ENCODE measurements at places on chromosomes 16 and 17.

- DNase-seq: no peak
Observed at GRCh38 chr17:6110088-6110487, 39.9 kb downstream of the WSCD1 start.

GRCh38 chr17:9052921-9053320 lies 31.6 kb downstream of the NTN1 start:
- DNase-seq: no peak

GRCh38 chr16:72995151-72995881 lies 52.6 kb downstream of the ZFHX3 start:
- DNase-seq: no peak

- no peak for DNase-seq
Observed at GRCh38 chr17:7848131-7848579, 6.7 kb upstream of the TMEM88 start.

DNA sequence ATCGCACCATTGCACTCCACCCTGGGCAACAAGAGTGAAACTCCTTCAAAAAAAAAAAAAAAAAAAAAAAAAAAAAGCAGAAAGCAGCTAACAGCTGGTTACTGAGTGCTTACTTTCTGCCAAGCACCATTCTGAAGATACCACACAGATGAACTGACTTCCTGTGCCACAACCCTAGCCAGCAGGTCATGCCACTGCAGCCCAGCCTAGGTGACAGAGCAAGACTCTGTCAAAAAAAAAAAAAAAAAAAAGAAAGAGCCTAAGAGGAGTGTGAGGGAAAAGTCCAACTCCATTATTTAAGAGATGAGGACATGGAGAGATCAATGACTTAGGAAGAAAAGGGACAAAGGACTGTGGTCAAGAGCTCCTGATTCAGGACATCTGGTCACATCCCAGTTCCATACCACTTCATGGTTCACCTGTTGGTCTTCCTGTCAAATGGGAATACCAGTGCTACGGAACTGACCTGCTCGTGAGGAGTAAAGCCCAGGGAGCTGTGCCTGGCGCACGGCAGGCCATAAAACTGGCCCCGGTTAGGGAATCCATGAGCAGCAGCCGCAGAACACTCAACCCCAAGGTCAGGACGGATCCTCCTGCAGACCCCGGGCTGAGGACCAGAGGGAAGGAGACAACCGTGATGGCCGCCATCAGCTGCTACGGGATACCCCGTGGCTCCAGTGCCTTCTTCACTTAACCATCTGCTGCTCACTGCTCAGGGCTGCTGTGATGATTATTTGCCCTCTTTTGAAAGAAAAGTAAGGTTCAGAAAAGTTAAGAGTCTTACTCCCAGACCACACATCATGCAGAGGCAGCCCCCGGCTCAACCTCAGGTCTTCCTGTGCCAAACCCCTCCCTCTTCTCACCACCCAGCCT lies 950 bp downstream of the KLHDC4 start:
- no peak for DNase-seq

- DNase-seq: no peak
Observed at GRCh38 chr16:17963185-17963836, 373.2 kb downstream of the NPIPA8 start.

DNA sequence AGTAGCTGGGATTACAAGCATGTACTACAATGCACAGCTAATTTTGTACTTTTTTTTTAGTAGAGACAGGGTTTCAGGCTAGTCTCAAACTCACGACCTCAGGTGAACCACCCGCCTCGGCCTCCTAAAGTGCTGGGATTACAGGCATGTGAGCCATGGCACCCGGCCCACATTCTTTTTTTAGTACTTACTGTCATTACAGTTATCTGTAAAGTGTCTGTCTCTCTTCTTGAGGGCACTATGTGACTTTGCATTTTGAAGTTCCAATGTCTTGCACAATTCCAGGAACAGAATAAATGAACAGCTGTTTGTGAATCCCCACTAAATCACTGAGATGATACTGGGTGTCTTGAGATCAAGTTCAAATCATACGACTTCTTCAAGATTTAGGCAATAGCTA lies 1540.3 kb downstream of the CDH11 start:
- no peak for DNase-seq

DNA sequence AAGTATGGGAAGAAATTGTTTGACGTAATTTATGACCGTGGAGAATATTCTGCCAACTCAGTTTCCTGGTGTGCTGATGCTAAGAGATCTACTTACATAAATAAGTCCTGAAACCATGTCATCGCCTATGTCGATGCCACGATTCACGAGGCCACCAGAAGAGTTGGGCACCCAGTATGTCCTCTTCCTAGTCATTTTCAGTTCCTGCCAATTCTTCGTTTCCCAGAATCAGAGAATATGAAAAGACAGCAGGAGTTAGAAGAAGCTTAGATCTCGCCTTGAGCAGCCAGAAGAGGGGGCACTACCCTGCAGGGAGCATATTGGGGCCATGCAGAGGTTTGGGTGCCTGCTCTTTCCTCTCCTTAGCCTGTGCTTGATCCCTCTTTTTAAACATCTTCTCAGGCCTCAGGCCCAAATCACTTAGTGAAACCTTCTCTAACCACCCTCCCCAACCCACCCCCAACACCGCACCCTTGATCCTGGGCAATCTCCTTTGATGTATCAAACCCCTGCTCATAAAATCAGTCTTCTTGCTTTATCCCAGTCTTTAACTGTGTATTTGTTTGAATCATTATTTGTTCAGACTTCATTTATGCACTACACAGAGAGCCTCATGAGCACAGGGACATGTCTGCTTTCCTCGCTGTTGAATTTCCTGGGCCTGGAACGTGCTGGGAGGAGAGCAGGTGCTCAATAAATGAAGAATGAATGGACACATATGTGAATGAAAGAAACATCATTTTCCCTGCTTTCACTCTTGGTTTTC lies 12.2 kb upstream of the LONP2 start:
- no peak for DNase-seq

DNA sequence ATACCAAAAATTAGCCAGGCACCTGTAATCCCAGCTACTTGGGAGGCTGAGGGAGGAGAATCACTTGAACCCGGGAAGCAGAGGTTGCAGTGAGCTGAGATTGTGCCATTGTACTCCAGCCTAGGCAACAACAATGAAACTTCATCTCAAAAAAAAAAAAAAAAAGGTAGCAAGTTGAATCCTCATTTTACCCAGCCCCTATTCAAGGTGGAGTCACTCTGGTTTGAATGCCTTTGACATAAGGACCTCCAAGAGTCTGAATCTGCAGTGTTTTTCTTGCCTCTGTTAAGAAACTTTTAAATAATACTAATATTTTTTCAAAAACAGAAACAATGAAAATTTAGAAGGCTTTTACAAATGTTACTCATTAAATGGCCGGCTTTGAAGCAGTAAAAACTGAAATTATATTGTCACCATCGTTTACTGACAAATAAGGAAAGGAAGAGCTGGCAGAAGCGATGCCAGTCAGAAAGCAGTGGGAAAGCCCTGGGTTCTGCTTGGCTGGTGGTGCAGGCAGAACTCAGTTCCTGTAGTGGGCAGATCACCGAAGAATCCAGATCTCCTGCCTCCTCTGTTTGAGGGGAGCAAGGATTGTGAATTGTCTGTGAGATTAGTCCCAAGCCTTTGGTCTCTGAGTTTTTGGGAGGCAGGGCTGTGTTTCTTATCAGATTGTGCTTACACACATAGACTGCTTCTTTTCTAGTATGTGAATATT lies 99.7 kb upstream of the HAS3 start:
- no peak for DNase-seq

DNA sequence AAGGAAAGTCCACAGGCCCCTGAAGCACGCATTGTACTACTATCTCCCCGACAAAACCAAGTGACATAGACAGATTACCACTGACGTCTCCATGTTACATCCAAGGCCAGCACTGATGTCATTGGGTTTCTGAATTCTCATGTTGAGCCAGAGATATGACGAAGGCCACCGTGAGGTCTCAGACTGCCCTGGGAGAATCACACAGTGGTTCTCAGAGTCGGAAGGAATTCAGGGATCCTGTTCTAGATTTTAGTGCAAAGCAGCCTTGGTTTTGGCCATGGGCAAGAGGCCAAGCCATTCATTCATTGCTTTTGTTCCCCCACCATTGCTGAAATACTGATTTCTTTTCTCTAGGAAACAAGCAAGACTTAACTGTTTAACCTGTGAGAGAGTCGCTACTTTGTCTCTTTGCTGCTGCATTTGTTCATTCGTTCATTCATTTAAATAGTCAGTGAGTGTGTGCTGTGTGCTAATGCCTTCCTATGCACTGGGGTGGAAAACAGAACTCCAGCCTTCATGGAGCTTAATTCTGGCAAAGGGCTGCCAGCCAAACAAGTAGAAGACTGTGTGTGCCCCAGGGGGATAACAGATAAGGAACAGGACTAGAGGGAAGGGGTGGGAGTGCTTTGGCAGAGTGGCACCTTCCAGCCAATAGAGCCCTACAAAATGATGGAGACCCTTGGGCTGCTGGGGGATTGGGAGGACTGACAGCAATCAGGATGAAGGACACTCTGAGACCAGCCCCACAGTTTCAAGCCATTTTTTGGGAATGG lies 222.3 kb downstream of the MSI2 start:
- no peak for DNase-seq

DNA sequence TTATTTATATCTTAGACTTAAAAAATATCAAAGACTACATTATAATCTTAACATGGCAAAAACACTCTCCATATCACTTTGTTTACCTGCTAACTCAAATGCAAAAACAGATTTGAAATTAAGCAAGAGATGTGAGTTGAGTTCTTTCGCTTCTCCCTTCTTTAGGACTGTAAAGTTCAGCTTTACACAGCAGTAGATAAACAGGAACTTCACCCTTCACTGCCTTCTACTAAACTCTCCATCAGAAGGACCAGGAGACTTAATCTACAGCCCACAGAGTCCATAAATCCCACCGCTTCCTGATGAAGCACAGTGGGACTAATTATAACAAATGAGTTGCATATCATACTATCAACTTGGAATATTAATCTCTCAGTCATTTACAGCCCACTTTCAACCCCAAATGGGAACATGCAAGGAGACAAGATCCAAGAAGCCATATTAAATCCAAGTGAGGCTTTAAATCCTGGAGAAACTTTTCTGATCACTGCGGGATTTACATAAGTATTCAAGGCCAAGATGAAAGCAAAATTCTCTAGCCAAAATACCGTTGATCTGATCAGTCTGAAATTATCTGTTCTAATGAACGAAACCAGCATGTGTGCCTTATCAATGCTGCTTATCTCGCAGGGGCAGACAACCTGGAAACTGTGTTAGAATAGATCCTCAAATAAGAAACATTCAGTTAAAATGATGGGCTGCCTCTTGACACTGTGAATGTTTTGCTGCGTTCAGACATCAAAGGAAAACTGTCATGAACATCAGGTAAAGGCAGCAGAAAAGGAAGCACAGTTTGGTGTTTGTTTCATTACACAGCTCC lies 1.6 kb downstream of the AMFR start:
- DNase-seq: no peak

DNA sequence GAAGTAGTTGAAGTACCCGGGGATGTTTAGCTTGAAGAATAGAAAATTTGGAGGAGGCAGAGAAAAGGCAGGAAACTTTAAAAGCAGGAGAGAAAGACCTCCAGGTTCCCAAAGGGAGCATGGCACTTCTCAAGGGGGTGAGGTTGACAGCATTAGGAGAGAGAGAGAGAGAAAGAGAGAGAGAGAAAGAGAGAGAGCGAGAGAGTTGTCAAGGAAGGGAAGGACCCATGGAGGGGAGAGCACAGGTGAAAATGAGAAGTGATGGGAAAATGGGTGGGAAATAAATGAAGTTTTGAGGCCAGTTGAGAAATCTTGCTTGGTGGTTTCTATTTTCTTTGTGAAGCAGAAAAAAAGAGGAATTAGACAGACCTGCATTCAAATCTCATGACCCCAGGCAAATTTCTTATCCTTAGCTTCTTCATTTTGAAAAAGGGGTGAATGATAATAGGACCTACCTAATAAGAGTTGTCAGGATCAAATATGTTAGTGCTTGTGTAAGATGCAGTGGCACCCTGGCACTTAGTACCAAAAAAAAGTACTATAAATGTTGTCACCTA lies 24.0 kb downstream of the PRKCB start:
- DNase-seq: no peak

DNA sequence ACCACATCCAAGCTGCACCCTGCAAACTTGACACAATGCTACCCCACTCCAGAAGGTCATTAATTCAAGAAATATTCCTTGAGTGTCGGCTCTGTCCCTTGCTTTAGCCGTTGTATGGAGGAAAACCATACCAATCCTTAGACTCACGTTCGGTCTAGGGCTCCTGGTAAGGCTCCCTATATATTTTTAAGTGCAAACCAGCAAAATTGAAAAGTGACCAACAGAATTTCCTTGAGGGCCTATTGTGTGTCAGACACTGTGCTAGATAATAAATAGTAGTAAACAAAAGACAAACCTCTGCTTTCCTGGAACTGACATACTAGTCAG lies 390 bp upstream of the BBS2 start:
- DNase-seq: no peak

- DNase-seq: no peak
Observed at GRCh38 chr17:82808921-82809905, 30.6 kb downstream of the ZNF750 start.

DNA sequence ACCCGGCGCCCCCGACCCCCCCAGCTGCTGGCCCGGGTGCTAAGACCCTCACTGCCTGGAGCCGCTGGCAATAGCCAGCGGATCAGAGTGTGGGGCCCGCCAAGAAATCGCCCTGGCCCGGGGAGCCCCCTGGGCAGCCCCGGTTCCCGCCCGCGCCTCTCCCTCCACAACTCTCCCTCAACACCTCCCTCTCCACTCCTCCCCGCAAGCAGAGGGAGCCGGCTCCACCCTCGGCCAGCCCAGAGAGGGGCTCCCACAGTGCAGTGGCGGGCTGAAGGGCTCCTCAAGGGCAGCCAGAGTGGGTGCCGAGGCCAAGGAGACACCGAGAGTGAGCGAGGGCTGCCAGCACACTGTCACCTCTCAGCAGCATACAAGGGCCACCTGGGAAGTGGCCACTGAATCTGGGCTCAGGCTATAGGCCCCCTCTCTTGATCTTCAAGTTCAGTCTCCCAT lies 385.5 kb downstream of the SEC14L1 start:
- DNase-seq: no peak

Data from omental fat pad (tissue), 4 donors.